ENCODE measurements at places on chromosomes 3 and 15. TPM values are rescaled to one million over a fixed set of nuclear protein-coding genes. Genes with fewer than 3 reads are reported as not detected.

GABRB3 gene
- total RNA-seq: 0.33 TPM

SLC7A14 gene
- total RNA-seq: not detected

NR1I2 gene
- total RNA-seq: 0.18 TPM

DNA sequence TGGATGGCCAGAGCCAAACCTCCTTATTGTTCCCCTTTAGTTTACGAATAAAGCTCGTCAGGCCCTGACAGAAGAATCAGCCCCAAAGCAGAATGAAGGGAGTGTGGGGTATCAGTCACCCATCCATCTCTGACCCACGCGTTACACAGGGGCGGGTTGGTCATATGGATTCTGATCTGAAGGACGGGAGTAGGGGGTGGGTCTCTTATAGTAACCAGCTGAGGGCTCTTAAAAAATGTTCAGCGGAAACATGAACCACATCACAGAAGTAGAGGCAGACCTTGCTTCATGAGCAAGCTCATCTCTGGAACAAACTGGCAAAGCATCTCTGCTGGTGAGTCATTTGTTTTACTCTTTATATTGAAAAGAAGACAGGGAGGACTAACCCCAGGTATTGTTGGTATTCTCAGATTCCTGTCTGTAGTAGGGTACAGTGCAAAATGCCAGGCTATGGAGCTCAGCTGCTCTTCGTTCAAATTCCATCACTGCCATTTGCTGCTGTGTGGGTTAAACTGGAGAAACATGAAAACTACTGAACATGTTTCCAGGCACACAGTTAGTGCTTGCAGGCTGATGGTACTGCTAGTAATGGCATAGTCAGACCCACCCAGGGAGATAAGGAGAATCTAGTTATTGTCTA is at the start of gene CXCR6:
TSS of gene CXCR6 (plus strand) at position 258 of the 640 bp plus-strand sequence. CDS start 3,018 bp downstream, outside the sequence.
- no peaks in the 10 kb centered on the region for H3K27me3 ChIP-seq
- peaks cover 4% of the 10 kb centered on the region for H3K4me1 ChIP-seq
- no peak for DNase-seq
- H3K27ac ChIP-seq: no peak within 1 kb of the TSS

GRCh38 chr15:59622289-59622688 is 10.7 kb downstream of the GCNT3 start:
- H3K27ac ChIP-seq: no peak overlapping the region
- no peaks in the 10 kb centered on the region for H3K36me3 ChIP-seq
- H3K27me3 ChIP-seq: peaks cover 27% of the 10 kb centered on the region
- H3K4me1 ChIP-seq: no peaks in the 10 kb centered on the region
- no peak overlapping the region for H3K4me3 ChIP-seq

DNA sequence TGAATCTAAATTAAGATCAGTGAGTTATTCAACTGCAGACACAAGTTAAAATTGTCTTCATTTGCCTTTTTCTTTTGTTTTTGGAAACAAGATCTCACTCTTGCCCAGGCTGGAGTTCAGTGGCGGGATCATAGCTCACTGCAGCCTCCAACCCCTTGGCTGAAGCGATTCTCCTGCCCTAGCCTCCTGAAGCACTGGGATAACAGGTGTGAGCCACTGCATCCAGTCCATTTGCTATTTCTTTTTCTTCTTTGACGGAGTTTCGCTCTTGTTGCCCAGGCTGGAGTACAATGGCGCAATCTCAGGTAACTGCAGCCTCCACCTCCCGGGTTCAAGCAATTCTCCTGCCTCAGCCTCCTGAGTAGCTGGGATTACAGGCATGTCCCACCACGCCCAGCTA is 10.3 kb downstream of the RNF168 start:
- H3K4me1 ChIP-seq: peaks cover 9% of the 10 kb centered on the region
- no peak overlapping the region for H3K4me3 ChIP-seq

- H3K27me3 ChIP-seq: peaks cover 77% of the 10 kb centered on the region
- H3K27ac ChIP-seq: no peak overlapping the region
- no peaks in the 10 kb centered on the region for H3K36me3 ChIP-seq
- H3K4me3 ChIP-seq: no peak overlapping the region
Observed at GRCh38 chr3:127717357-127718244, 44.8 kb downstream of the ABTB1 start.

GRCh38 chr3:30354513-30354912 is 251.9 kb upstream of the TGFBR2 start:
- H3K27me3 ChIP-seq: no peaks in the 10 kb centered on the region
- no peak overlapping the region for H3K27ac ChIP-seq
- H3K4me1 ChIP-seq: no peaks in the 10 kb centered on the region
- no peak for DNase-seq
- no peak overlapping the region for H3K4me3 ChIP-seq

- H3K27me3 ChIP-seq: peaks cover 19% of the 10 kb centered on the region
- no peaks in the 10 kb centered on the region for H3K36me3 ChIP-seq
- H3K4me1 ChIP-seq: no peaks in the 10 kb centered on the region
- DNase-seq: no peak
Observed at GRCh38 chr15:80789296-80789695, 10.1 kb downstream of the CEMIP start.

- no peaks in the 10 kb centered on the region for H3K27me3 ChIP-seq
- H3K36me3 ChIP-seq: no peaks in the 10 kb centered on the region
- H3K27ac ChIP-seq: no peak overlapping the region
- H3K4me3 ChIP-seq: no peak overlapping the region
- no peak for DNase-seq
- H3K4me1 ChIP-seq: no peaks in the 10 kb centered on the region
Observed at GRCh38 chr3:83524901-83525300, 1433.9 kb upstream of the CADM2 start.

GRCh38 chr3:36538136-36538749 is 157.9 kb downstream of the STAC start:
- DNase-seq: no peak
- no peaks in the 10 kb centered on the region for H3K4me1 ChIP-seq
- no peaks in the 10 kb centered on the region for H3K36me3 ChIP-seq
- no peak overlapping the region for H3K27ac ChIP-seq

DNA sequence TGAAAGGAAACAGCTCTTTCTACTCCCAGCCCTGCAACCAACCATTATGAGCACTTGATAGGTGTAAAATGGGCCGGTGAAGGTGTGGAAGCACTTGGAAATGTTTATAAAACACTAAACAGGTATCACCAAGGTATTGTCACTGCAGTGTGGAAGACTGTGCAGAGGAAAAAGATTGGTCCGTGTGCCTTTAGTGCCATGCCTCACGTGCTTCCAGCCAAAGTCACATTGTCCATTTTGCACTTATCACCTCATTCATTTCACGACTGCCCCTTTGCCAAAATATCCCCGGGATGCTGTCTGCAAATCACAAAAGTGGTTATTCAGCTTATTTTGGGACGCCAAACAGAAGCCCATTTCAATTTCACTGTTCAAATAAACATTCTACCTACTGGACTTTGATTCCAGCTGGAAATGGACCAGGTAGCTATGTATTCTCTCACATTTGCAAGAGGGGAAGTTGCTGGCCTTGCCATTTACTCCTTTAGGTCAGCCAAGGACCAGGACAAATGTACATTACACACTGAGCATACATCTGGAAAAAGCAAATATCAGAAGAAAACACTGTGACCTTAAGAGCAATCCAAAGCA is 58.4 kb downstream of the ARRDC4 start:
- no peak overlapping the region for H3K27ac ChIP-seq
- DNase-seq: no peak
- H3K4me1 ChIP-seq: no peaks in the 10 kb centered on the region
- no peaks in the 10 kb centered on the region for H3K36me3 ChIP-seq
- H3K27me3 ChIP-seq: peaks cover 6% of the 10 kb centered on the region

GRCh38 chr15:96334017-96334704 is 3.7 kb downstream of the NR2F2 start:
- H3K36me3 ChIP-seq: peaks cover 52% of the 10 kb centered on the region
- DNase-seq: peak; percentile 26
- H3K27me3 ChIP-seq: no peaks in the 10 kb centered on the region
- peaks cover 32% of the 10 kb centered on the region for H3K4me1 ChIP-seq
- H3K4me3 ChIP-seq: peak overlapping the region; percentile 71
- H3K27ac ChIP-seq: peak overlapping the region; percentile 94

DNA sequence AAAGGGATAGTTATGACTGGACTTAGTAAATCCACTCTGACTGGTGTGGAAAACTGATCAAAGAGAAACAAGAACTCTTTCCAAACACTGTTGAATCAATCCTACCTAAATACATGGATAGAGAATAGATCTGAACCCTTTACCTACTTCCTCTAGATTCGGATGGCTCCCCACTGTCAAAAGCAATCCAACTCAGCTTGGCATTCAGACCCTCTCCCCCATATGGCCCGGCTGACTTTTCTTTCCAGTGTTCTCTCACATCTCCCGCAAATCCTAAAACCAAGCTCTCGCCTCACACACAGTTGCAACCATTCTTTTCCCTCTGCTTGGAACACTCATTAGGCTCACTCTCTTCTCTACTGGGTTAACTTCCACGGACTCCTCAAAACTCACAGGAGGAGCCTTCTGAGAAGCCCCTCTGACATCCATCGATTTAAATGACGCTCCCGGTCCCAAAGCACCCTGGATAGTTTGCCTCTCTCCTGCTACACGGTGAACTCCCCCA is 639 bp downstream of the SPICE1 start:
- no peaks in the 10 kb centered on the region for H3K27me3 ChIP-seq
- DNase-seq: no peak
- peak overlapping the region; percentile 77 for H3K27ac ChIP-seq
- peak overlapping the region; percentile 72 for H3K4me3 ChIP-seq
- H3K36me3 ChIP-seq: no peaks in the 10 kb centered on the region

SLC12A8 gene
- total RNA-seq: not detected

DNA sequence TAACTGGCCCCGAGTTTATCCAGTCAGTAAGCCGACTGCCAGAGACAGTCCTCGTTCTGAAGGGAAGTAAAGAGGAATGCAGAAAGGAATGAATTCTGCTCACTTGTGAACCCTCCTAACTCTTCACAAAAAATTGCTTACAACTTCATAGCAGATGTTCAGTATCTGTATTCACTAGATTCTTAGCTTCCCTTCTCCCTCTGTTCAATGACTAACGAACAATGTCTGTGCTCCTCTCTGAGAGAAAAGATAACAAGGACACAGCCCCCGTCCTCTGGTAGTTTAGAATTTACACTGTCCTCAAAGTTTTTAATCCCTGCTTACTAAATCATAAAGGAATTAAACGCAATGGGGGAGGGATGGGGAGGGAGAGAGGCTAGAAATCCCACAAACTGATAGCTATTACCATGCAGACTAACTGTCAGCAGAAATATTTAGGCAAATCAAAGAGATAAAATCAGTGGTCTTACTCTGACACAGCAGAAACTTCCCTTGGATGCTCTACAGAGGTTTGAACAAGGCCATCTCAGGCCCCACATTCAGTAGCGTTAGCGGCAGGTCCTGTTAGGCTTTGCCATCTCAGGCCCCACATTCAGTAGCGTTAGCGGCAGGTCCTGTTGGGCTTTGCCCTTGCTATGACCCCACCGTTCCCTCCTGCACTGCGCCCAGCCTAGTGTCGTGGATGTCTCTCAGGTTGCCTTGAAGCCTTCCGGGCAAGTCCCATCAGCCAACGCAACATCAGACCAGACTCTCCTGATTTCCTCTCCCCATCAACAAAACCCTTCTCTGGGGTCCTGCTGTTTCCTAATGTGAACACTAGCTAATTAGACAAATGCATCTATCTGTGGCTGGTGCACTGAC is 23.4 kb downstream of the NRROS start:
- H3K27ac ChIP-seq: peak overlapping the region; percentile 56
- no peak overlapping the region for H3K4me3 ChIP-seq
- H3K4me1 ChIP-seq: peaks cover 40% of the 10 kb centered on the region
- H3K36me3 ChIP-seq: peaks cover 22% of the 10 kb centered on the region
- peak; percentile 70 for DNase-seq

GRCh38 chr3:3201611-3202010 is 22.1 kb upstream of the CRBN start:
- H3K27ac ChIP-seq: no peak overlapping the region
- H3K4me3 ChIP-seq: no peak overlapping the region
- peaks cover 4% of the 10 kb centered on the region for H3K4me1 ChIP-seq
- no peaks in the 10 kb centered on the region for H3K36me3 ChIP-seq
- DNase-seq: no peak

FSIP1 gene
- 0.29 TPM for total RNA-seq

MESP2 gene
- 0.47 TPM for total RNA-seq

TRIM71 gene
- 0.18 TPM for total RNA-seq

GRCh38 chr3:30203301-30203700 is 403.1 kb upstream of the TGFBR2 start:
- no peak overlapping the region for H3K27ac ChIP-seq
- H3K4me3 ChIP-seq: no peak overlapping the region
- H3K4me1 ChIP-seq: no peaks in the 10 kb centered on the region
- H3K27me3 ChIP-seq: no peaks in the 10 kb centered on the region
- no peaks in the 10 kb centered on the region for H3K36me3 ChIP-seq

GRCh38 chr3:108479224-108479623 is 31.2 kb downstream of the MYH15 start:
- H3K4me3 ChIP-seq: no peak overlapping the region
- no peaks in the 10 kb centered on the region for H3K36me3 ChIP-seq
- no peak overlapping the region for H3K27ac ChIP-seq

- H3K36me3 ChIP-seq: no peaks in the 10 kb centered on the region
- no peak for DNase-seq
- H3K27me3 ChIP-seq: peaks cover 8% of the 10 kb centered on the region
- H3K27ac ChIP-seq: no peak overlapping the region
- no peaks in the 10 kb centered on the region for H3K4me1 ChIP-seq
Observed at GRCh38 chr3:137771401-137772213, 7.5 kb downstream of the SOX14 start.

GRCh38 chr3:183308751-183309150 is 55.7 kb downstream of the B3GNT5 start:
- no peak overlapping the region for H3K4me3 ChIP-seq
- DNase-seq: no peak
- peaks cover 5% of the 10 kb centered on the region for H3K4me1 ChIP-seq
- H3K36me3 ChIP-seq: no peaks in the 10 kb centered on the region
- no peaks in the 10 kb centered on the region for H3K27me3 ChIP-seq
- no peak overlapping the region for H3K27ac ChIP-seq

U2SURP gene
- total RNA-seq: 199 TPM

DNA sequence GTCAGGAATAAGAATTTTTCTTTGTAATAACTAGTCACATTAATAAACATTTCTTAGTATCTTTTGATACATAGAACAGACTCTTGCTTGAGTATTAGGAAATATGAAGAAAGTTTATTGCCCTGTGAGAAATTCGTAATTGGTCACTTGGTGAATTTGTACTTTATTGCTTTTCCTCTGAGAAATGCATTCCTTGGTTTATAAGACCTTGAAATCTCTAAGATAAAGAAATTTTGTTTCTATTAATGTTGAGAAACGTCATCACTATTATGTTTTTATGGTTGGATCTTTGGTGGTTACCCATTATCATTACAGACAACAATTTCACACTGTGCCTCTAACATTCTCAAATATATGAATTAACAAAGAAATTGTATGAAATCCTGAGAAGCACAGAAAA is 652.0 kb upstream of the NECTIN3 start:
- no peaks in the 10 kb centered on the region for H3K36me3 ChIP-seq
- H3K27me3 ChIP-seq: no peaks in the 10 kb centered on the region

Measured in K562 (cell line).